AG04450 (cell line): ENCODE measurements at places on chromosomes 1 and 21. TPM values are rescaled to one million over a fixed set of nuclear protein-coding genes. Genes with fewer than 3 reads are reported as not detected.

DNA sequence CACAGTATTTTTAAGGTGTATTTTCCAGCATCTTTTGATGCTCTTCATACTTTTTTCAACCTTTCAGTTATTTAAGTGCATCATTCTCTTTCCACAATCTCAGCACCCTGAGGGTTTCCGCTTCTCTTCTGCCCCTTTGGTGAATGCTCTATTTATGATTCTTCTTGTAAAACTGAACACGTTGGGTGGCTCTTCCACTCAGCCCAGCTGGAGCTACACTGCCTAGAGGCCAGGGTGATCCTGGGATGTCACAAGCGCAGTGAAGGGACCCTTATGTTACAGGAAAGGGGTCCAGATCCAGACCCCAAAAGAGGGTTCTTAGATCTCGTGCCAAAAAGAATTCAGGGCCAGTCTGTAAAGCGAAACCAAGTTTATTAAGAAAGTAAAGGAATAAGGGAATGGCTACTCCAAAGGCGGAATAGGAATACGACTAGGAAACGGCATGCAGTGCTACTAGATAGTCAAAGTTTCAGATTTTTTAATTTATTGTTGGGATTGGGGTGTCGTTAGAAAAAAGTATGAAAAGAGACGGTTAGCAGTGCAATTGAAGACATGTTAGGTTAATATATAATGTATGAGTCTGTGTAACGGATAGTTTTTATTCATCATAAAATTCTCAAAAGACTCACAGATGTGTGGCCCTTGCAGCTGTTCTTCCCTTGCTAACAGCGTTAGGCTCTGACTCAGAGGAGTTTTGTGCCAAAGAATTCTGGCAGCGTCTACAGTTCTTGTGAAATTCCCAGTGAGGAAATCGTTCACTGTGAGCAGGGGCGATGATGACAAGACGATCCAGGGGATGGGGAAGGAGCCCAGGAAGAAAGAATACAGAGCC, 14.4 kb upstream of the ERVH48-1 start:
- DNase-seq, result peak; percentile 91

DNA sequence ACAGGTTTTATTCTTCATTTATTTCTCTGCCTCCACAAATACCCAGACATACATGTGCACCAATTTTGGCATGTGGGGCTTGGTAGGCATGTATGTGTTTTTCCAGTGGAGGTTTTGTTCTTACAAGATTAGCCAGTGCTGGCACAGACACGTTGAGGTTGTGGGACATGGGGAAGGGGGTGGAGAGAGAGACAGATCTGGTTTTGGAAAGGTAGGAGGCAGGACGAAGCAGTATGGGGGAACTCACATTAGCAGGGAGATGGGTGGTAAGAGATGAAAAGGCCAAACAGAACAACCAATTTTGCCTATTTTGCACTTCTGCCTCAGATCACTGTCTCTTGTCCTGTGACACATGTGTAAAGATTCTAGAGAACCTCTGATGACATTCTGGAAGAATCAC, 166.1 kb upstream of the HMGB4 start:
- no peak for DNase-seq

DNA sequence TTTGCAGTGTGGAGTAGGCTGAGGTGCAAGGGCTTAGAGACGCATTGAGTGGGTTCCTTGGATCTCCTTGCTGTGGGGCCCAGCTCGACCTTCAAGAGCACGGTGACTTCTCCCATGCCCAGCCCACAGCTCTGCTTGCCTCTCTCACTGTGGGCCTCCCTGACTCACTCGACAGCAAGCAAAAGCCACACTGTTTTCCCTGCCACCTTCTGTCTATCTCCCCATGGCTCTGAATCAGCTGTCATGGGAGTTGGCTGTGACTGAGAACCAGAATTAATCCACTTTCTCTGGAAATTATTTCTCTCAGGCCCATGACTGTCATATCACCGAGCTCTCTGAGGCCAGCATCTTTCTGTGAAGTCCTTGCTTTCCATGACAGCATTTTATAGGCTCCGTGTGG, 140.7 kb downstream of the NOS1AP start:
- DNase-seq, result no peak

- no peak for DNase-seq
Measured at GRCh38 chr1:27513958-27514357, 24.0 kb upstream of the WASF2 start.

The S100A3 gene
- polyA plus RNA-seq, result 1.8 and 3.2 TPM in 2 replicates
